ENCODE measurements at places on chromosomes 4 and X. TPM values are rescaled to one million over a fixed set of nuclear protein-coding genes. Genes with fewer than 3 reads are reported as not detected.

DNA sequence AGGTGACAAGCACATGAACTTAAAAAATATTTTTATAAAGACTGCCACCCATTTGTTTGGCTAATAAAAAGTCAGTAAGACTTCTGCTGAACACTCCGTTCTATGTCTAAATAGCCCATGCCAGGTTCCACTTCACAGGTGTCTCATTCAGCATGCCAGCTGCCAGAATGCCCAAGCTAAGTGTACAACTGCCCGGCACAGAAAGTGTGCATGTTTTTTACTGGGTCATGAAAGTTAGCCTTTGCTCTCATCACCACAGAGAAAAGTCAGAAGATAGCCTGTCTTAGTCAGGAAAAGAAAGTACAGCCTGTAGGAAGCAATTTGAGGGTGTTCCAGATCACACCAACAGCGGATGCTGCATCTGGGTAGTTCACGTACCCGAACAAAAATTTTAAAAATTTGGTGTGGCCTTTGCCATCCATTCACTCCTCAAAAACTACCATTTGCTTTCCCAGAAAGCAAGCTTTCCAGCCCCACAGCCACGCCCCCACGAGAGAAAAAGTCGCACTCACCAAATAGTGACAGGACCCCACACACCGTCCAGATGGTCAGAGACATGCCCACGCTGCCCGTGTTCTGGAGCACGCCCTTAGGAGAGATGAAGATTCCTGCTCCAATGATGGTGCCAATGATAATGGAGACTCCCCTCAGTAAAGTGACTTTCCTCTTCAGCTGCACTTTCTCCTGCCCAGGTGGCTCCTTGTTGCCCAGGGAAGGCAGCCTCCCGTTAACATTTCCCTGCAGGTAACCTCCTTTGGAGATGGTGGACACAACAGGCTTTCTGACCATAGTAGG is 671 bp downstream of the SLC7A11 start:
- DNase-seq: no peak

The LIMCH1 gene
- polyA plus RNA-seq: 52.3 TPM

- DNase-seq: no peak
Measured at GRCh38 chr4:139692309-139693012, 26.8 kb downstream of the MGST2 start.

GRCh38 chrX:136061286-136061685 is 76.1 kb downstream of the SLC9A6 start:
- no peak for DNase-seq

- DNase-seq: no peak
Measured at GRCh38 chr4:114857831-114858230, 255.6 kb downstream of the NDST4 start.

The BANK1 gene
- polyA plus RNA-seq: 7.0 TPM

GRCh38 chr4:164779811-164780216 is 25.9 kb downstream of the SMIM31 start:
- DNase-seq: peak; percentile 58

Data from lung (tissue), 17 donors.